ENCODE measurements at places on chromosomes 4 and X. TPM values are rescaled to one million over a fixed set of nuclear protein-coding genes. Genes with fewer than 3 reads are reported as not detected.

- H3K4me1 ChIP-seq: peaks cover 10% of the 10 kb centered on the region
- DNase-seq: no peak
- no peak overlapping the region for H3K4me3 ChIP-seq
Observed at GRCh38 chr4:147843162-147843561, 111.3 kb downstream of the ARHGAP10 start.

GRCh38 chr4:176611381-176611780 lies 181.3 kb downstream of the VEGFC start:
- H3K27ac ChIP-seq: no peak overlapping the region
- peaks cover 28% of the 10 kb centered on the region for H3K4me1 ChIP-seq
- DNase-seq: no peak
- H3K36me3 ChIP-seq: no peaks in the 10 kb centered on the region
- no peaks in the 10 kb centered on the region for H3K27me3 ChIP-seq
- H3K4me3 ChIP-seq: no peak overlapping the region

- H3K27me3 ChIP-seq: no peaks in the 10 kb centered on the region
- peak overlapping the region; percentile 63 for H3K27ac ChIP-seq
- no peak overlapping the region for H3K4me3 ChIP-seq
- H3K4me1 ChIP-seq: no peaks in the 10 kb centered on the region
- peak; percentile 26 for DNase-seq
Observed at GRCh38 chr4:185965426-185966384, 103.3 kb upstream of the TLR3 start.

GRCh38 chr4:43330288-43330687 lies 437.8 kb downstream of the GRXCR1 start:
- H3K27me3 ChIP-seq: no peaks in the 10 kb centered on the region
- no peaks in the 10 kb centered on the region for H3K4me1 ChIP-seq
- DNase-seq: no peak
- H3K27ac ChIP-seq: no peak overlapping the region
- H3K4me3 ChIP-seq: no peak overlapping the region

PHKA2 gene
- polyA plus RNA-seq: 18.7 TPM

HSFX1 gene
- 0.51 TPM for polyA plus RNA-seq

TMPRSS11D gene
- polyA plus RNA-seq: 0.04 TPM

All from lung (tissue), 17 donors.